ENCODE measurements at places on chromosomes 7 and 10.

- no peak for DNase-seq
These were observed 2.6 kb upstream of the CH25H start for GRCh38 chr10:89209718-89210117.

DNA sequence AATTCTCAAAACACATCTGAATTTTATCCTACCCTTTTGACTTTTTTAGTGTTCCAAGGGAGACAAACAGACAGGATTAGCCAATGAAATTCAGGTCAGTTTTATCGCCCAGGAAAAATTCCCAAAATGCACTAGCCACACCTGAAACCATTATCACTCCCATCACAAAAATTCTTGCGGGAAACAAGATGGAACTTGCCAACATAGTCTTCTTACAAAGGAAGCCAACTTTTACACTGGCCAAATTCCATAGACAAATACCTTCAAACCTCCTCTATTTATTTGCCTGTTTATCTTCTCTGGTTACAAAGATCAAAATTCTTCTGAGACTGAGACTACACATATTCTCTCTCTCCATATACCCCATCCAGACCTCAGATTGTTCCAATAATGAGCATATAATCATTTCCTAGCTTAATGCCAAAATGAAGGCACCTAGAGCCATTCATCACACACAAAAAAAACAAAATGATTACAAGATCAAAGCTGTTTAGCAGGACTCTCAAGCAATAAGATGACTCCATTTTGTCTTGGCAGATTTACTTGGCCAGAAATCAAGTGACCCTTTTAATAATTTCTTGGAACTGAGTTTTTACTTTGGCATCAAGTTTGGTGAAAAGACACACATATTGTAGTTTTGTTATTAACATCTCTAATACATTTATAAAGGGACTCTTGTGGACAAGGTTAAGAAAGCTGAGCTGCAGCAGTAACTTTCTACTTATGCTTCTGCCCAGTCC lies 30.2 kb downstream of the MET start:
- DNase-seq = no peak

- no peak for DNase-seq
These were observed 18.2 kb downstream of the GPR146 start for GRCh38 chr7:1062296-1063294.

DNA sequence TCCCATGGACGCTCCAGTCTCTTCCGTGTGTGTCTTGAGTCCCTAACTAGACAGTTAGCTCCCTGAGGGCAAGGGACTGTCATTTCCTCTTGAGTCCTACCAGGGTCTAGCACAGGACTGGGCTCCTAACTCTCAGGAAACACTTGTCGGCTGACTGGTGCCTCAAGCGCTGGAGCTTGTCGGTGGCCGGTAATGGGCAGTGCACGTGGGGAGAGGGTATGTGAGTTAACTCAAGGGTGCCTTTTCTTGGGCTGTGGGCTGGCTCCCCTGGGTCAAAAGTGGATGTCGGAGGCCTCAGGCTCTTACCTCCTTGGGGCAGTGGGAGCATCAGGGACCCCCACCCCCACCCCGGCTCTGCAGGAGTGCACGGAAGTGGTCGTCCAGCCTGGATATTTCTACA lies 32.9 kb downstream of the ZNF775 start:
- DNase-seq = no peak

- DNase-seq = no peak
These were observed 132.5 kb downstream of the REEP3 start for GRCh38 chr10:63653747-63654146.

DNA sequence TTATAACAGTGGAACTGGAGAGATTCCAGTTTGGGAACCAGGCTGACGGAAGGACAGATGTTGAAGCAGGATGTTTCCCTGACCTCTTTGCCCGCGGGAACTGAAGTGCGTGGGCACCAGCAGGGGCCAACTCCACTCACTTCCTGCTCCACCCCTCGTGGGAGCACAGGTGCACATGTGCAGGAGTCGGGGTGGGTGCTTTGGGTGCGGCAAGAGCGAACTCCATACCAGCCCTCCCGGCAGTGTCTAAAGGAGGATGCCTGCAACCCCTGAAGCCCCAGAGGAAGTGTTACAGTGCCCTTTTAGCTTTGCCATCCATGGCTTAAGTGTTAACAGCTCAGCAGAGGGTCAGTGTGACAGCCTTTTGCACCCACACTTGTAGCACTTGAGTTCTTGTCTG lies 27.4 kb upstream of the UBE3C start:
- DNase-seq = no peak

DNA sequence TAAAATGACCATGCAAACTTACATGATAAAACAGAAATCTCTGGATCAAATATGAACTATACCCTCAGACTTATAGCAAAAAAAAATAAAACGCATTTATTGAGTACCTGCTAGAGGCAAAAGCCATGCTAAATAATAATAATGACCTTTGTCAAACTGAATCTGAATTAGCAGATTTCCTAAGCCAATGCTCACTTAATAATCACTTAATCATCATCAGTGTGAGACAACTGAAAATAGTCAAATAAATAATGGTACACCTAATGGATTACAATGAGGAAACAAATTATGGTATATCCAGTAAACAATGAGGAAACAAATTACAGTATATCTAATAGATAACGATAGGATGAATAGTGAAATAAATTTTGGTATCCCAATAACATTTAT lies 37.6 kb downstream of the COL1A2 start:
- DNase-seq = no peak
